ENCODE measurements at places on chromosomes 1 and 21. TPM values are rescaled to one million over a fixed set of nuclear protein-coding genes. Genes with fewer than 3 reads are reported as not detected.

DNA sequence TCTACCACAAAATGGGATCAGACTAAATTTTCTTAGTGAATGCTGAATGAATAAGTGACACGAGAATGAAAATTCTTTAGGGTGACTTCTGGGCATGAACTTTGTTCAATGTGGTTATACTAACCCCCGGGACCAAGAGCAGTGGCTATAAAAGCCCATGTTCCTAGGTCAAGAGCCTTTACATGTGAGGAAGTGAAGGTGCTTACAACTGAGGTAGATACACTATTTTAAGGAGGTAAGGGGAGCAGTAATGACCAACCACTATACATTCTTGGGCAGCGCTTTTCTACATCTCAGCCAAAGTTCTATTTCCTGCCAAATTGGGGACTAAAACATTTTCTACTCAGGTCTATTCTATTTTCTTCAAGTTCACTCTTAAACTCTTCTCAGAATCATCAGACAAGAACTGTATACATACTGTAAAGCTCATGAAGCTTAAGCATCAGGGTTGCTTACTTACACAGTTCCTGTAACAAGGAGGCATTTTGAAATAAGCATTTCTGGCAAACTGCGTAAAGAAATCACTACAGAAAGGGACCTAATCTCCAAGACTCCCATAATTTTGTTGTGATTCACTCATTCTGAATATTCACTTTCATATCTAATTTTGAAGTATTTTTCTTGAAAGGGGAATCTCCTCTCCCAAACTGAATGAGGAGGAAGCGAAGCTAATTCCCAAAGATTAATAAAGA is 8.5 kb upstream of the ARHGAP29 start:
- DNase-seq, result no peak

DNA sequence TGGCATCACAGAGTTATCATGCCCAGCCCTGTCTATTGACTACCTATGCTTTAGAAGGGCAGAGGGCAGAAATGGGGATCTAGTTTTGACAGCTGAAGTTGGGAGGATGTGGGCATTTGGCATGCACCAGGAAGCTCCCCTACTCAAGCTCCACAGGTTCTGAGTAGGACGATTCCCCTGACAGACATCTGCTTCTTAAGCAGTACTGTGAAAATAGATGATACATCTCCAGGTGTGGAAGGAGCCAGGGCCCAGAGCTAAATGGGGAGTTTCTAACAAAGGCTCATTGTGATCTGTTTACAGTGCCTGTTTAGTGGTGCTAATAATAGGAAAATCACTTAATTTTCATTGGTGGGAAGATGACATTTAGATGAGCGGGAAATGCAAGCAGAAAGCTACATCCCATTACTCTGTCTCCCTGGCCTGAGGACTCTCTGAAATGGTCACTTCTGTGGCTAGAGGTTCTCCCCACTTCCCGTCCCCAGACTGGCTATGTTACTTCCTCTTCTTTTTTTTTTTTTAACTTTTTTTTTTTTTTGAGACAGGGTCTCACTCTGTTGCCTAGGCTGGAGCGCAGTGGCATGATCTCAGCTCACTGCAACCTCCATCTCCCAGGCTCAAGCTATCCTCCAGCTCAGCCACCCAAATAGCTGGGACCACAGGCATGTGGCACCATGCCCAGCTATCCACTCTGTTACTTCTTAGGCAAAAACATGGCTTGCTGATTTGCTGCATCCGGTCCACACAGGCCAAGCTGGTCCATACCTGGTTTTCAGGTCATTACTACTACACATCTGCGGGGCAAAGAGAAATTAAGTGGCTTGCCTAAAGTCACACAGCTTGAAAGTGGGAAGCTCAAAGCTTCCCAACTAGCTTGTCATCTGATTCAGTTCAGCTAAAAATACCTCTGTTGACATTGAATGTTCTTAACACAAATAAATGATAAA is 23.2 kb upstream of the CNIH3 start:
- DNase-seq, result no peak

DNA sequence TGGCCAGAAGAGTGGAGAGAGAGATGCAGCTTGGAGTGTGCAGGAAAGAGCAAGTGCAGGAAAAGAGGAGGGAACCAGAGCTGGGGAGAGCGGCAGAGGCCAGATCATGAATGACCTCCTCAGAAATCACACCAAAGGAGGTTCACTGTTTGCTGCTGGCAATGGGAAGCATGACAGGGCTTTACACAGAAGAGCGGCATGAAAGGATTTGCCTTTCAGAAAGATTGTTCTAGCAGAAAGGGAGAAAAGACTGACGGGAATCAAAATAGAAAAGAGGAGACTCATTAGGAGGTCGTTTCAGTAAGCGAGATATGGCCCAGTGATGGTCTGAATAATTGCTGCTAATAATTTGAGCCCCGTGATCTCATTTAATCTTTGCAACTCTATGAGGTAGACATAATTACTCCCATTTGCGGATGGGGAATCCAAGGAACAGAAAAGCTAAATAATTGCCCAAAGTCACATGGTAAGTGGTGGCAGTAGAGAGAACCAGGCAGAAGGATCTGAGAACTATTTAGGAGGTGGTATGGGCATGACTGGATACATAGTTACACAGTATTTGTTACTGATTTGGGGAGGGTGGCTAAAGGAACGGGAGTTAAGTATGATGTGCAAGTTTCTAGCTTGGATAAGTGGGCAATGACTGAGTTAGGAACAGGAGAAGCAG is 12.5 kb upstream of the HNRNPR start:
- DNase-seq, result no peak

GRCh38 chr1:236751935-236752334 is 43.2 kb upstream of the MTR start:
- no peak for DNase-seq

- DNase-seq, result peak; percentile 82
Measured at GRCh38 chr1:222772996-222773379, 36.0 kb downstream of the FAM177B start.

The BRWD1 gene
- polyA plus RNA-seq, result 21.0 TPM

The TPTE gene
- not detected for polyA plus RNA-seq

Data from B cell (primary cell).